ENCODE measurements at places on chromosomes 2 and 18.

GRCh38 chr2:77566582-77566981 is 44.4 kb upstream of the LRRTM4 start:
- DNase-seq: no peak

DNA sequence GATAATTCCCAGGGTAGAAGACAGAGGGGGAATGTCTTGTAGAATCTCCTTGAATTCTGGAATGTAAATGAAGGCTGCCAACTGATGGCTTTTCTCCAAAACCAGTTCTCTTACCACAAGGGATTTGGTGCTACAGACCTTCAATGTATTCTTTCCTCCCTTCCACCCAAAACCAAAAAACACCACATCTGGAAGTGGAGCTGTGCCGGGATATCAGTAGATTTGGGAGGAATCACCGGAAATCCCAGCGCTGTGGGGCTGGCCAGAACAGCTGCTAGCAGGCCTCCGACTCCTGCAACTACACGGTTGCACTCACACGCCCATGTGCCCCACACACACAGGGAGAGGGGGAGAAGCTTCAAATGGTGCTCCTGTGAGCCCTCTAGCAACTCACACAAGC is 45.7 kb downstream of the RPL31 start:
- DNase-seq: no peak

- DNase-seq: no peak
These were observed 830 bp downstream of the CYB5A start for GRCh38 chr18:74290794-74291471.

- no peak for DNase-seq
These were observed 244.3 kb downstream of the FAM210A start for GRCh38 chr18:13481820-13482617.

DNA sequence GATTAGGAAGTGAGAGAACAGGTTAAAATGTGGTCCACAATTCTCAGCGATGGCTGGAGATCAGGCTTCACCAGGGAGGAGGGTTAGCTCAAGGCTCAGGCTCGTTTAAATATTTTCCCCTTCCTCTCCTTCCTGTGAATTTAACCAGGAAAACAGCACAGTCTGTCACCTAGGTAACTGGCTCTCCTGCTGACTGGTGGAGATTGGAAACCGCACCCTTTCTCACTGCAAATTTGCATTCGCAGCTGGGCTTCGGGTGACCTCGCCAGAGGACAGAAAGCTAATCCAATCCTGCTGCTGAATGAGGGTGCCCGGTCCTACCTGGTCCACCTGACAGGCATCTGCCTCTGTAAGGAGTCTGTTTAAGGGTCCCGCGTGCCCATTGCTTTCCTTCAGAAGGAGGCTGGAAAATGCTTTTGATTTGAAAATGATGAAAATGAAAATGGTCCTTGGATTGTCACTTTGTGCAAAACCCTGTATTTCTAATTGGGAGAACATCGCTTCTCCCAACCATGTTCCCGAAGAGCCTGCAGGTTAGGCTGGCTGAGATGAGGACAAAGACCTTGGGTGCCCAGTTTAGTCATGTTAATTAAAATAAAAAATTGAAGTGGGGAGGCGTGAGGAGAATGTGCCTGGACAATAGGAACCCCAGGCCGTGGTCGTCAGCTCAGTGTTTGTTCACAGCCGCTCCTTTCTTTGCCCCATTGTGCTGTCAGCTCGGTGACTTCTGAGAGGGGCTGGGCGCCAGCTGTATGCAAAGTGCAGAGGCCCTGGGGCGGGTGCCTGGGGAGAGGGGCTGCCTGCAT is 43.4 kb upstream of the MTCL1 start:
- DNase-seq: no peak

GRCh38 chr2:226862623-226863022 is 26.8 kb downstream of the RHBDD1 start:
- DNase-seq: no peak

- no peak for DNase-seq
These were observed 4.8 kb downstream of the UGP2 start for GRCh38 chr2:63846487-63846886.

DNA sequence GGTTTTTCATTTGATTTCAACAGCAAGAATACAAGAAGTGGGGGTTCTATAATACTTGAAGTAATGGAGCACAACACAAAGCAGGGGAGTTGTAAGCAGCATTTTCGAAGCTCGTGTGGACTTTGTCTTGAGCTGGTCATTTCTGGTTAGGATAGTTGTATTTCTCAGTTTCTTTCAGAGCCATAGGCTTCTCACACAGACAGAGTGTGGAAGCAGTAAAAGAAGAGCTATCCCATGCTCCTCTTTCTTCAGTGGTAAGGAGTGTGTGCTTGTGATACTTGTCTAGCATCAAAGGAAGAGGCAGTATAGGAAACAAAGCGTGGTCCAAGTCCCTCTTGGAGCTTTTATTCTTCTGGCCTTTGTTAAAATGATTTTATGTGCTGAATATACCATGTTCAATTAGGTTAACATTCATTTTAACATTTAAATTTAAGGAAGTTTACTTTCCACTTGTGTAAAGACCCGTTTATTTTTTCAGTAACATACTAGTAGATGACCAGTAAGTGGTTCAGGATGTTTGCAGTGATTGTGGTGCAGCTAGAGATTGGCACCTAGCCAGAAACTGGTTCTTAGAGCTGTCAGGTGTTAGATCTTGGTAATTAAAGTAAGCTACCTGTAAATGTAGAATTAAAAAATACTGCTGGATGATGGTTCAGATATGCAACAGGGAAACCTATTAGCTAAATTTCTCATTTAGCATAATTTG is 14.6 kb downstream of the CCNYL1 start:
- DNase-seq: no peak

DNA sequence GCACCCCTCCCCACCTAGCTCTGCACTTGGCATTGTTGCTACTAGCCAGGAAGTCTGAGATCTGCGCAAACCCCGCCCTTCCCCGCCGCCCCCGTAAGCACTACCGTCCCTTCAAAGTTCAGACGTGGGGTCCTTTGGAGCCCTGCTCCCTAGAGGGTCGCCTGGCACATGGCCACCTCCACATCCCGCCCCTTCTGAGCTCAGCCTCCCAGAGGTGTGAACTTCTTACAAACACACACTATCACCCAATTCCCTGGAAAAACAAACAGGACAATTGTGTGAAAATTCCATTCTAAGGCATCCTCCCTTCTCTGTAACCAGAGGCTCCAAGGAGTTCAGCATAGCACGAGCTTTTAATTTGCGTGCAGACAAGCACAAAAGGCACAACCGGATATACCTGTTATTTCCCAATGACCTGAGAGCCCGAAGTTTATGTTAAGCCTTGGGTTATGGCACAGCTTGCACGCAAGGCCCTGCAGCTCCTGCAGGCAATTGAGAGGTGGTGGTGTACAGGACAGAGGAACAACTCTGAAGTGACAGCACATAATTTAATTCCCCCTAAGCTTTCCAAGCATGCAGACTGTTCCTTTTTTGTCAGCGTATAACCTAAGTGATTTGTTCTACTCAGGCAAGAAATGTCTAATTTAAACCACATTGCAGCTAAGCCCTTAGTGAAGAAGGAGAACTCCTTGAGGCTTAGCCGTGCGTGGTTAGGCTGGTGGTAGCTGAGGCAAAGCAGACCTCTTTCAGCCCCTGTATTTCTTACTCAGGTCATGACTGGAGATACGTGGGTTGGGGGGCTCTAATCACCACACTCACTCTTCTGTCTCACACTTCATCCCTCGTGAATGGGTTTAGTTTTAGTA is 20.3 kb upstream of the CYP1B1 start:
- peak; percentile 79 for DNase-seq
